ENCODE measurements at places on chromosomes 12 and 14.

DNA sequence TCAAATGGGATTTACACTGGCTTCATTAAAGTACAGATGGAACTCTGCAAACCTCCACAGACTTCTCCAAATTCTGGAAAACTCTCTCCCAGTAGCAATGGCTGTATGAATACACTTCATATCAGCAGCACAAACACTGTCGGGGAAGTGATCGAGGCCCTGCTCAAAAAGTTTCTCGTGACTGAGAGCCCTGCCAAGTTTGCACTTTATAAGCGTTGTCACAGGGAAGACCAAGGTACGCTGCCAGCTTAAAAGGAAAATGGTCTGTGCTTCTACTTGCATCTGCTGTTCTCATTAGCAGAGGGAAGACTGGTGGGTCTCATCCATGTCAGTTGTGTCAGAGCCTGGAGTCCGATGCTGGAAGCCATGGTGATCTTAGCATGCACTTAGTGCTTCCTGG, 71.0 kb downstream of the GNS start:
- DNase-seq: no peak

- no peak for DNase-seq
Observed at GRCh38 chr12:4147031-4147481, 126.5 kb upstream of the CCND2 start.

GRCh38 chr12:92027243-92027642, 118.4 kb downstream of the BTG1 start:
- DNase-seq: no peak

GRCh38 chr12:15186597-15186996, 34.6 kb downstream of the RERG start:
- DNase-seq: no peak

DNA sequence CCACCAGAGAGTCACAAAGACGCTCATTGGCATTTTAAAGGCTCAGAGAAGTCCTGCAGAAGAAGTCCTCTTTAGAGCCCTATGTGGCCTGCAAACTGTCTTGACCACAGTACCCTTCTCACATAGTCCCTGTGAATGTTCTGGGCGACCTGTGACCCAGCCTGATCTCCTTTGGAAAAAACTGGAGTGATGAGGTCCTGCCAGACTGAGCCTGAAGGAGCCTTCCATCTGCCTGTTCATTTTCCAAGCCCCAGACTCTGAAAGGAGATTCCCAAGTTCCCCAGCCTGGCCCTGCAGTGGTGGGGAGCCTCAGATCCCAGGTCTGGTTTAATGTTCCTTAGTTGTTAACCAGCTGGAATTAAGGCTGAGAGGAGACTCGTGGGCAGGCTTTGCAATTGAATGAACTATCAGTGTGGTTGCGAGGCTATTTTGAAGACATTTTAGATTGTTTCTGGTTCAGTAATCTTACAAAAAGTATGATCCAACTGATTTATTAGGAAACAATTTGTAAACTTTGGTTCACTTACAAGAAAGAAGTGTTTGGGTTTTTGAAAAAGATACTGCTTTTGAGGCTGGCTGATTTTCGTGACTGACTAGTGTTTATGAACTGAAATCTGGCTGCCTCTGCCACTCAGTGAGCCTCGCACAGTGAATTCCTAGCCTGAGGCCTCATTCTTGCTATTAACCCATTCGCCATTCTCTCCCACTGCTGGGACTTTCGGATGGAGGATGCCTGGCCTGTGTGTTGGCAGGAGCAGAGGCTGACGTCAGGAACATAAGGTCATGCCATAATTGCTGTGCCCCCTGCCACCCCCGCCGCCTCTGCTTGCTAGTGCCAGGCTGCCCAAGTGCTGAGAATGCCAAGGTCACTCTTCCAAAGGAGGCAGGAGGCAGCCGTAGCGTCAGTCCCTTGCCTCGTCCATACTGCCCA, 249.0 kb downstream of the CACNA1C start:
- no peak for DNase-seq

DNA sequence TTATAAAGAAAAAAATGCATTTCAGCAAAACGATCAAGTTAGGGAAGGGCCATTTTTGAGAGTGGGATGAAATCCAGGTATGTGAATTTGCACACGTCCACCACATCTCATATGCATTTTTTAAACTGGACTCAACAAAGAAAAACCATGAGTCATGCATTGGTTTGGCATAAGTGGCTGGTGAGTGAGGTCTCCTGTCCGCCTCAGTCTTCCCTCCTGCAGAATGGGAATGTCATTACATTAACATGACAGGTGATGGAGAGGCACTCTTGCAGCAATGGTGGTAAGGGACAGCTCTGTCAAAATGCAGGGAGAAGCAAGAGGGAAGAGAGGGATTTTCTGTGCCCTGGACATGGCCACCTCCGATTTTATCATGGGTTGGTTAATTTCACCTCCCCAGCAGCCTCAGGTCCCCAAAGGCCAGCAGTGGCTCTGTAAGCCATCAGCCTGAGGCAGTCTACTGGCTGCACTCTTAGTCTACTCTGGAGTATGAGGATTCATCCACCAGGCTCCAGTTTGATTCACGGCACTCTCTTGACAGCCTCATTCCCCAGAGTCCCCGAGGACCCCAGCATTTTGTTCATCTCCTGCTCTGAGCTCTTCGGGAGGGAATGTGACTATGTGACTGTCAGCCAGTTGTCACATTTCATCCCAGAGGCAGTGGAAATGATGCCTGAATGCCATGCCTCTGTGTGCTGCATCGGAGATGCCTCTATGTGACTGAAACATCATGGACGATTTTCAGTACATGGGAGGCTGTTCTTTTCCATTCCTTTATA, 17.1 kb upstream of the PWP1 start:
- no peak for DNase-seq

GRCh38 chr14:24430143-24430681, 458 bp downstream of the KHNYN start:
- DNase-seq: no peak

DNA sequence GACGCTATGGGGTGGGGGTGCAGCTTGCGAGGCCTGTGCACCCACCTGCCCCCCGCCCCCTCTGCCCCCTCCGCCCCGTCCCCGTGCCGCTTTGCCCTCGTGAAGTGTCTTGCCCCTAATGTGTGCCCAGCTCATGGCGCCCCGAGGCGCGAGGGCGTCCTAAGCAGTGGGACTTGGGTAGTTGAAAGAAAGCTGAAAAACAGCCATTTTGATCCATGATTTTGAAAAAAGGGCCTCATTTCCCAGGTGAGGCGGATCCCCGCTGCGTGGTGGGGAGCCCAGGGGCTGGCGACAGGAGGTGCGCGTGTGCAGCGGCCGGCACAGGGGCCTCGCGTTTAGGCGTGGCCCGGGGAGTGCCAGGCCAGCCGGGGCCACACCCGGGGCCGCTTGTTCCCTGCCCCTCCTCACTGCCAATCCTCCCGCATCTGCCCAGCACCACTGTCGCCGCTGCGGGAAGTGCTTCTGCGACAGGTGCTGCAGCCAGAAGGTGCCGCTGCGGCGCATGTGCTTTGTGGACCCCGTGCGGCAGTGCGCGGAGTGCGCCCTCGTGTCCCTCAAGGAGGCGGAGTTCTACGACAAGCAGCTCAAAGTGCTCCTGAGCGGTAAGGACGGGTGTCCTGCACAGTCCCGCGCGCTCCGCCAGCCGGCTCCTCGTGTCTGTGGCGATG, 11.8 kb downstream of the ZFYVE21 start:
- no peak for DNase-seq

DNA sequence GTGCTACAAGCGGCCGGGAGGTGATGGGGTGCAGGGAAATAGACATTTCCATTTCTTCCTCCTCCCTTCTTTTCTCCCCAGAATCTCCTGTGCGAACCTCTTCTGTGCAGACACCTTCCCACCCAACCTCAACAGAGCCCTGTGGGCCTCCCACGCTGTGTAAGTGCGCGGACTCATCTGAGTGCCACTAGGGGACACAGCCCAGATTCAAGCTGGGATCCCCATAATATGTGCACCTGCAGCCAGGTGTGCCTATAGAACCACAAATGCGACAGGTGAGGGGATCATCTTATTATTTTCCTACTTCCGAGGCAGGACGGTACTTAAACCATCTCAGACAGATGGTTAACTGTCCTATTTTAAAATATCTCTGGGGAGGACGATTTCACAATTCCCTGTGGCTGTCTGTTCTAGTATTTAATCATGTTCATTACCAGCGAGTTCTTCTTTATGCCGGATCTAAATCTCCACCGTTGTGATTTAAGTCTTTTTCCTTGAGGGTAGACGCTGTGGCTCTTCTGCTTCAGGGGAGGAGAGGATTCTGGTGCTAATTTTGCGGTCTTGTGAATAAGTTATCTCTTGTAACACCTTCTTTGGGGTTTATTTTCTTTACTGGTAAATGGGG, 17.2 kb upstream of the CACNA1C start:
- DNase-seq: no peak

- no peak for DNase-seq
Observed at GRCh38 chr12:102956738-102957327, 641 bp upstream of the ASCL1 start.

DNA sequence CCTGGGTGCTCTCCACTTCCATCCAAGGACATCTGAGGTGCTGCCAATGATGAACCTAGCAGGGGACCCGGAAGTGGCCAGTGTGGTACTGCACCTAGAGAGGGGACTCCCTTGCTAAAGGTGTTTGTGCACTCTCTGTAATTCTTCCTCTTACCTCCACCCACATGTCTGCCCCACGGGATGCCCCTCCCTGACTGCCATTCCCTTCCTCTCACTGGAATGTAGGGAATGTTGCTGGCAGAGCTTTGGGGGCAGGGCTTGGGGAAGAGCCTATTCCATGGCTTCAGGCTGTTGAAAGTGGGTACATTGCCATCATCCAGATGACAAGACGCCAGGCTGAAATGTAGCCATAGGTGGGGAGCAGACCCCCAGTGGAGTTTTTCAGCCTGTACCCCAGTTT, 153.2 kb downstream of the SMOC1 start:
- DNase-seq: no peak

DNA sequence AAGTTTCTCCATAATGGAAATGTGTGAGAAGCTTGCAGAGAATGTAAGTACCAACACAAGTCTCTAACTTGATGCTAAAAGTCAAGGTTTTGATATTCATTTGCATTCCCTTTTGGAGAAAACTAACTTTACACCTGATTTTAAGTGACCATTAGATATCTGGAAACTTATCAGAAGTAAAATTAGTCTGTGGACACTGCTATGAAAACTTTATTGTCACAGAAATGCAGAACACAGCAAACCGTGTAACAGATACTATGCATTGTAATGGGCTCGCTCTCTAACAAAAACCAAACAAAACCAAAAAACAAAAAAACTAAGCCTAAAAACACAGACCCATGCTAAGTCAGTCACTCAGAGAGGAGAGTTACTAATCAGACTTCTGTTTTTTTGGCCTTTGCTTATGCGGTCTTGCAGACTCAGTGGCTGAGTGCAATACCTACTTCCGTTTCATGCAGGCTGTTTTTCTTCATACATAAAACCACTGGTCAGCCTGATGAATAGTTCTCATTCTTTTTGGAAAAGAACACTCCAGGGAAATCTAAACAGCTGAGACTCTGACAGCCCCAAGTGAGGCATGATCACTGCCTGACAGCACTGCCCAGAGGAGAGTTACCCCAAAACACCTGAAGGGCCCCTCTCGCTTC, 35.7 kb downstream of the NRDE2 start:
- DNase-seq: no peak

- no peak for DNase-seq
Observed at GRCh38 chr12:126570566-126570965, 1505.3 kb downstream of the AACS start.

DNA sequence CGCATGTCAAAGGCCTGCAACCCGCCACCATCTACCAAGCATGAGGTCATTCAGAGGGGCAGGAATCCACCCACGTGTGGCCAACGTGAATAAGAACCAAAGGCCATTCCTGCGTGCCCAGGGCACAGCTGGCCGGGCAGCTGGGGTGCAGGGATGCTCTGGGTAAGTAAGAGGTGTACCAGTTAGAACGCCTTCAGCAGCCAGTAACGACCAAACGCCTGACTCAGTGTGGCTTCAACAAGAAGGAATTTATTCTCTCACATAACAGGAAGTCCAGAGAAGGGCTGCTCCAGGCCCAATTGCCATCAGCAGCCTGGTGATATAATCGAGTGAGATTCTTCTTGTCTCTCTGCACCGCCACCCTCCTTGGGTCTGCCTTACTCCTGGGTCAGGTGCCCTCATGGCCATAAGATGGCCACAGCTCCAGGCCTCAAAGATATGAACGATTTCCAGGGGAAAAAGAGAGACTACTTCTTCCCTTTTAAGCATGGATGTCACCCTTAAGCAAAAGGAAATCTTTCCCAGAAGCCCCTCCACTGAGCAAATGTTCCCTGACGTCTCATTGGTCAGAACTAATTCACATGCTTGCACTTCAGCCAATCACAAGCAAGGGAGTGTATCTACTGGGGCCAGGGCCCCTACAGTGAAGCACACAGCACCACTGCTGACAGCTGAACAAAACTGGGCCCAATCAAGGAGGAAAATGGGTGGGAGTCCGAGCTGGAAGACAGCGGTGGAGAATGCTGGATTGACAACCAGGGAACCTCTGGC, 7.3 kb downstream of the TTC7B start:
- no peak for DNase-seq
